A172 (cell line): ENCODE measurements at places on chromosomes 3 and 15. TPM values are rescaled to one million over a fixed set of nuclear protein-coding genes. Genes with fewer than 3 reads are reported as not detected.

GABRR3 gene
- not detected in 2 replicates for total RNA-seq

SCAANT1 gene
- not detected in 2 replicates for total RNA-seq

ATP6V1A gene
- total RNA-seq: 109 and 111 TPM in 2 replicates

SLC51A gene
- not detected in 2 replicates for total RNA-seq

IL16 gene
- total RNA-seq: 0.02 TPM in 1 of 2 replicates, not detected in the other

CLDN18 gene
- 0.07 and 0.26 TPM in 2 replicates for total RNA-seq

ZNF80 gene
- not detected in 2 replicates for total RNA-seq

BFSP2 gene
- not detected in 2 replicates for total RNA-seq

TPM1 gene
- 666 and 678 TPM in 2 replicates for total RNA-seq

PLOD2 gene
- 93.9 and 104 TPM in 2 replicates for total RNA-seq
